Anterior cingulate cortex (tissue), 58 donors: ENCODE measurements at places on chromosomes 7 and 10.

GRCh38 chr10:21300551-21300950 lies 224.9 kb downstream of the SKIDA1 start:
- DNase-seq, result no peak

DNA sequence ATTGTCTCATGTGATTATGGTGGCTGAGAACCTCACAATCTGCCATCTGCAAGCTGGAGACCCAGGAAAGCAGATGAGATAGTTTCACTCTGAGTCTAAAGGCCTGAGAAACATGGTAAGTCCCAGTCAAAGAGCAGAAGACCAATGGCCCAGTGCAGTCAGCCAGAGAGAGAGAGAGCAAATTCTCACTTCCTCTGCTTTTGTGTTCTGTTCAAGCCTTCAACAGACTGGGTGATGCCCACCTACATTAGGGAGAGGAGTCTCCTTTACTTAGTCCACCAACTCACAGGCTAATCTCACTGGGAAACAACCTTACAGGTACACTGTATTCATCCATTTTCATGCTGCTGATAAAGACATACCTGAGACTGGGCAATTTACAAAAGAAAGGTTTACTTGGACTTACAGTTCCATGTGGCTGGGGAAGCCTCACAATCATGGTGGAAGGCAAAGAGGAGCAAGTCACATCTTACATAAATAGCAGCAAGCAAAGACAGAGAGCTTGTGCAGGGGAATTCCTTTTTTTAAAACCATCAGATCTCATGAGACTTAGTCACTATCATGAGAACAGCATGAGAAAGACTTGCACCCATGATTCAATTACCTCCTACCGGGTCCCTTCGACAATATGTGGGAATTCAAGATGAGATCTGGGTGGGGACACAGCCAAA lies 4.7 kb upstream of the FRMPD2 start:
- no peak for DNase-seq

DNA sequence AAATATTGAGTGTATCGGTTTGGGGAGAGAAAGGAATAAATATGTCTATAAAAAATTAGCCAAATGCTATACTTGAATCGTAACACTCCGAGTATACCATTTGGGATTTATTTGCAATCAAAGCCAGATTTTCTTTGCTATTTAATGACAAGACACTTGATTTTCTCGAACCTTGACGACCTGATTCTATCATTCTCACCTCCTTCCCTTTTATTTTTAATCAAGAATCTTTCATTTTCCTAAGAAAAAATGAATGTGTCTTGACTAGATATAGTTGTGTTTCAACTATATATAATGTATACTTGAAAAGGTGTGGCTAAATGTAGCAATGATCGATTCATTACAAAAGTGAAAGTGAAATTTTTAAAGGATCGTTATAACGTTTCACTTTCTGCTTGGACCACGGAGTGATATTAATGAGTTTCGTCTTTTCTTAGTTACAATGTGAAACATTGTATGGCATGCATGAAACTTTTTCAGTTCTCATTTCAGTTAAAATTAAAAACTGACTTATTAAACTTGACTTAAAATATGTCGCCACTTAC lies 562 bp downstream of the NUB1 start:
- DNase-seq, result no peak

DNA sequence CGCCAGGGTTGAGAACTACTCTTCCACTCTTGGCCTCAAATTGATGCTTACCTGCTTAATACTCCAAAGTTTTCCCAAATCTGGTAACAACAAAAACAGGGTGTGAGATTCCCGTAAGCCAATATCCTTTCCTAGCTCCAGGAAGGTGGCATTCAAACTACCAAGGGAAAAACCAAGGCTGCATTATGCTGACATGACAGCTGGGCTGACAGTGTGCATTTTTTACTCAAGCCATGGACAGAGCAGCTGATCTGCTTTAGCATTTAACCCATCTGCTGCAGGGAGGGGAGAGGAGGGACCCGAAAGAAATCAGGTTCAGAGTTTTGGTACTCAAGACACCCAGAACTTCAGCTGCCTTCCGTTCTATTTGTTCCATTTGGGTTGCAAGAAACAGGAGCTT lies 49.8 kb upstream of the RAPGEF5 start:
- no peak for DNase-seq

DNA sequence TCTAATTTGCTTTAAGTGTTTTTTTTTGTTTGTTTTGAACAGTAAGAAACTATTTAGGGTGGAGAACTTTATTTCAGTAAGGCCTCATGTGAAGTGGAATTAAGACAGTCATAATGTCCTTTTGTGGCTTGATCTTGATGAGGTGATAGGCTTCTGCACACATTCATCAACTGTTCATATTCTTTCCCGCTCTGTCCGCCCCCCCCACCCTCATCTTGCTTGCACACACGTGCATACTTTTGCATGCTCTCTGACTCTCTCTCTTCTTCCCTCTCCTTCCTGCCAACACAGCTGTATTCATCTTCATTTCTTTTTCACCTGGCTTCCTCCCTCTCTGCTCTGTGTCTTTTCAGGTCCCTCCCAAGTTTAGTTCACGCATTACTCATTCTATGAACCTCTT lies 429.6 kb downstream of the AUTS2 start:
- DNase-seq, result no peak

DNA sequence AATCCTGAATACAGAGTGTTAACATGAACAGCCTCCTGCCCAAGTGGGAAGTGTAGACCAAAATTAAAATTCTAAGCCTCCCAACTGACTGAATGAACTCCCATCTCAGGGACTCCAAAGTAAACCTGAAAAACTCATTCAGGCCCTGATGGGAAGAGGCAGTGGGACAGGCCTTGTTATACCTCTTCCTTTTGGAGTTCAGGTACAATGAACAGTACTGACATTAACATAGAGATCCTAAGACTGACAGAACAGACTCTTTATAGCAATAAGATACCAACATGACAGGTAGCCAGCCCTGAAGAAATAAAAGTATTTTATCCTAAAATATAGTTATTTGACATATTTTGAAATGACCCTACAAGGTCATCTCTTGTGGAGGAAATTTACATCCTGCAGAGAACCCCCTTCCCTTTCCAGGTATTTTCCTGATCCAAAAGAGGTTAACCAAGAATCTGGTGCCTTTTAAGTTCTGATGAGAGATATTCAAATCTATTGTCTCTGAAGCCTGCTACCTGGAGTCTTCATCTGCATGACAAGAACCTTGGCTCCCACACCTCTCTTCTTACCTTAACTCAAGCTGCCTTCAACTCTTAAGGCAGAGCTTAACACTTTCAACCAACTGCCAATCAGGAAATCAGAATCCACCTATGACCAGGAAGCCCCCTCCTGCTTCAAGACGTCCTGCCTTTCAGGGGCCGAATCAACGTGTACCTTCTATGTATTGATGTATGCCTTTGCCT lies 103.3 kb upstream of the PFKP start:
- no peak for DNase-seq

DNA sequence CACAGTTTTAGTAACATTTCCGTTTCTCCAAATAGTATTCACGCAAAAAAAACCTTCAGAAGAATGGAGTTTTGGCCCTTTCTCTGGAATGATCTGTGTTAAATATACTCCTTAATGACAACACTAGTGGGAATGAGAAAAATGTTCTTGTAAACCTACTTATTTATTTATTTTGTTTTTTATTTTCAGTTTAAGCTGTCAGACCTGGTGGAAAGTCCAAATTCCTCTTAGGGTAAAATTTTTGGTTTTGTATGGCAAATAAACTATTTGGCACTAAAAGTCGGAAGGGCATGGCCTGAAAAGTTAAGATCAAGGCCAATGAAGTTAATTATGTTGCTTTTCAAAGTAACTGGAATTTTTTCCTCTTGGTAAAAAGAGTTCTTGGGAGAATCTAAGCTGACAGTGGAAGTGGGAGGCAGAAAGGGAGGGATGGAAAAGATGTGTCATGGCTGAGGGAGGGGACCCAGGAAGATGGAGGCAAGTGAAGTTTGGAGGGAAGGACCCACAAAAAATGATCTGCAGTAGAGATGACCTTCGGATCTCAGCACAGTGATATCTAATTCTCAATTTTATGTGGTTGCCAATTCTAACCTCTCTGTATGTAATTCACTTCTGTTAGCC lies 33.5 kb upstream of the VPS41 start:
- no peak for DNase-seq

GRCh38 chr10:70742537-70743429 lies 42.4 kb downstream of the TBATA start:
- DNase-seq, result no peak

- DNase-seq, result peak; percentile 60
Observed at GRCh38 chr10:3107426-3107961, 40.1 kb downstream of the PFKP start.

GRCh38 chr10:46028584-46029460 lies 1.6 kb downstream of the NCOA4 start:
- no peak for DNase-seq

DNA sequence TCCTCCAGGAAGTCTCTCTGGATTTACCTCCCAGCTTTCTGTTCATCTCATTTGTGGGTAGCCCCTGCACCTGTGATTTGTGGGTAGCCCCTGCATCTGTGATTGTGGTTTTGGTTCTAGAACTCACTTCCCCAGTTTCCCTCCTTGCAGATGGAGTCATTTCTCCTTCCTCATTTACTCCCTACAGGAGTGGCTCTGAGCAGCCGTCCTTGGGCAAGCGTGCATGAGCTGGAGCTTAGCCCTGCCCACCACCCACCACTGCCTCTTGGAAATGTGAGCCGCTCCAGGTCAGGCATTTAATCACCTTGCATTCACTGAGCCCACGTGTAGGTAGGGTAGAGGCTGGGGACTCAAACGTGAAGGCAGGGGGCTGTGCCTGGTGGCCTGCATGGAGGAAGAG lies 8.2 kb downstream of the COL26A1 start:
- no peak for DNase-seq

DNA sequence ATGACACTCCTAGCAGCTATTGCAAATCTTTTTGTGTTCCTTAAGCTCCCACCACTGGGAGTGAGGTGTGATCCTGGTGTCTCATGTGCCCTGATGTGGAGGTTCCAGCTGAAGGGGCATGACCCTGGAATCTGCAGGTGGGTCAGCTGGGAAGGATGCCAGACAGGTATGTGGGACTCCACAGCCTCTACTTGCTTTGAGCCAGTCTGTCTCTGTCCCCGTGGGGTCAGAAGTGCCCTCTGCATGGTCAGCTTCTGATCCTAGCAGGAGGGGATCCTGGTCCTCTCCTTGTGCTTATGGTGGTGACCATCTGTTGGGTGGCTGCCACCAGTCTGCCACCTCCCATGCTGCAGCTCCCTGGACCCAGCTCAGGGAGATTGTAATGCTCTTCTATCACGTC lies 51.1 kb upstream of the COMTD1 start:
- DNase-seq, result no peak

GRCh38 chr10:120495226-120496009 lies 38.4 kb downstream of the PLPP4 start:
- no peak for DNase-seq

DNA sequence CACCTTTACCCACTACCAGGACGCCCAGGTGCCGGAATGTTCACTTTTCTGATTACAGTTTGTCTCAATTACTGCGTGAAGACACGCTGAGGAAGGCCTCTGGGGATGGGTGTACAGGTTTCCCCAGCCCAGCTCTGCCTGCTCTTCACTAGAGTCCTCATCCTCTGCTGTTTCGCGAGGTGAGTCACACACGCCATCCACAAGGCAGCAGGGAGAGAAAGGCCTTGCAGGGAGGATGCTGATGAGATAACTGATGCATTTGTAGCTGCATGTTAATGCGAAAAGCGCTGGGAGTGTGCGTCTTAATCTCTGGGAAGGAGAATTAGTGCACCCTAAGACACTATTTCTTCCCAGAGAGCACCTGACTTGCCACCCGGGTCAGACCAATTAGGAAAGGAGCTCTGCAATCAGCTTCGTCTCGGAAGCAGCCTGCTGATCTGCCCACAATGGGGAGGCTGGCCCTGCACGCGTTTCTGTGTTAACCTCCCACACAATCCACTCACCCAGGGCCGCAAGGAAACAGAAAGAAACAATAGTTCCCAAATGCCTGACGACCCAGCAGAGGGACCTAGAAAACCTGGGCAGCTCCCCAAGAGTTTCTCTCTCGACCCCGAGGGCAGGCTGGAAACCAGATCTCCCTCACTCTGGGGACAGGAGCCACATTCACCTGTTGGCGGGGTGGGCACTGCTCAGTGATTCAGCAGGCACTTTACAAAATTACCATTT lies 578.7 kb downstream of the GLRX3 start:
- DNase-seq, result no peak

DNA sequence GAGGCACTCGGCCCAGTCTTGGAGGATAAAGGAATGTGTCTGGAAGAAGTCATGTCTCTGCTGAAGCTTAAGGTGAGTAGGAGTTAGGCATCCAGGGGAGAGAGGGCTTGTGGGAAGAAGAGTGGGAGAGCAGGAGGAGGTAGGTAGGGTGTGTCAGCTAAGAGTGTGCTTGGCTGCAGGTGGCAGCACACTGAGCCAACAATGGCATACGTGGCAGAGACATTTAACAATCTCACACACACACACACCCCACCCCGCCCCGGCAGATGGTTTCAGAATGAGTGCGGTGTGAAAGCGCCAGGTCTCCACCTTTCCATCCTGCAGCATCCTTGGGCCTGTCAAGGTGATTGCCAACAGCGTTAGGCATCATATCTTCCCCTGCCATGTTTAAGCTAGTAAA lies 11.2 kb upstream of the ARPC1A start:
- no peak for DNase-seq

GRCh38 chr7:21383227-21384220 lies 44.4 kb upstream of the SP4 start:
- no peak for DNase-seq

GRCh38 chr7:134931487-134931886 lies 54.8 kb upstream of the AGBL3 start:
- no peak for DNase-seq

DNA sequence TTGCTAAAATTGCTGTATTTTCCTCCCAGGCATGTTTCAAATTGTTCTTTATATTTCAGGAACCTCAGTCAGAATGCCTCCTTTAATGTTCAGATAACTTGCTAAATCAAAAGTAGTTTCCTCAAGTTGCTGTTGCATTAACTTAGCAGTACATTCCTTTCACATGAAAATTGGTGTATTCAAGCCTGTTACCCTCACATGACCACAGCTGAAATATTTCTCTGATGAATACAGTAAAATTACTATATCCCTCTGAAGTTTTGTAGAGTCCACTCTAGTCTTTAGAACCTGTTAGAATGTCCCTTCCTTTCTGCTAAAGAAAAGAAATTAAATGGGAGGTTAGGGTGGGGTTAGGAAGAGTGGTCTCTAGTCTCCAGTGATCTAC lies 24.5 kb upstream of the C1GALT1 start:
- no peak for DNase-seq

- no peak for DNase-seq
Observed at GRCh38 chr10:69819716-69820506, 18.2 kb downstream of the COL13A1 start.

- DNase-seq, result no peak
Observed at GRCh38 chr10:110758898-110759297, 112.8 kb upstream of the PDCD4 start.

GRCh38 chr7:80781561-80781979 lies 137.3 kb downstream of the SEMA3C start:
- peak; percentile 6 for DNase-seq

GRCh38 chr7:142770661-142771352 lies at the start of gene PRSS2:
Gene PRSS2, plus strand, starts transcription at chr7:142770970. Its CDS starts 13 bp downstream, at chr7:142770983.
- DNase-seq, result no peak
